ENCODE measurements at places on chromosomes 5 and 9. TPM values are rescaled to one million over a fixed set of nuclear protein-coding genes. Genes with fewer than 3 reads are reported as not detected.
A peak's percentile ranks its signal among the peaks of the same experiment; 100 is the strongest.

DNA sequence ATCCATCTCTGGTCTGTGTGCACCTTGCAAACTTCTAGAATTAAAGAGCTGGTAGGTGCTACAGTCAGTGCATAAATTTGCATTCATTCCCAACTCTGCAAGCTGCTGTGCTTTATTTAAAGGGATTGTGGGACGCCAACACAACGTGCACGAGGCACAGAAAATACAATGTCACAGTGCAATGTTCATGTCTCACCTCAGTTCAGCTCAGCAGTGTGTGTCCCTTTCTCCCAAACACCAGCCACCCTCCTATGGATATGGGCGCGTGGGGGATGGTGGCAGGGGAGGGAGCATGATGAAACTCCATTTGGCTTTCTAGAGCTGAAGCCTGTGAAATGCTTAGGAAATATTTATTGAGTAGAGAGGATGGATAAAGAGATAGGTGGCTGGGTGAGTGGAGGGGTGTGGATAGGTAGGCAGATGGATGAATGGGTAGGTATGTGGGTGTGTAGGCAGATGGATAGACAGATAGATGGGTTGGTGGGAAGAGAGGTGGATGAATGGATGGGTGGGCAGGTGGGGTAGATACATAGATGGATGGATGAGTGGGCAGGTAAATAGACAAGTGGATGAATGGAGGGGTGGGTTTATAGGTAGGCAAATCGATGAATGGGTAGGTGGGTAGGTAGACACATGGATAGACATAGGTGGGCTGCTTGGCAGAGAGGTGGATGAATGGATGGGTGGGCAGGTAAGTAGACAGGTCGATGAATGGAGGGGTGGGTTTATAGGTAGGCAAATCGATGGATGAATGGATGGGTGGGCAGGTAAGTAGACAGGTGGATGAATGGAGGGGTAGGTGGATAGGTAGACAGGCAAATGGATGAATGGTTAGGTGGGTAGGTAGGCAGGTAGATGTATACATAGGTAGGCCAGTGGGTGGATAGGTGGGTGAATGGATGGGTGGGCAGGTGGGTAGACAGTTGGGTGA is 92.7 kb upstream of the FCN2 start:
- no peaks in the 10 kb centered on the region for H3K27me3 ChIP-seq
- no peak overlapping the region for H3K4me3 ChIP-seq
- no peaks in the 10 kb centered on the region for H3K36me3 ChIP-seq
- no peak overlapping the region for H3K27ac ChIP-seq
- DNase-seq: no peak

Gene PDLIM4
- 14.3 TPM for total RNA-seq

GRCh38 chr9:104073770-104074133 is 20.4 kb upstream of the SMC2 start:
- DNase-seq: no peak
- no peaks in the 10 kb centered on the region for H3K27me3 ChIP-seq
- H3K27ac ChIP-seq: no peak overlapping the region
- H3K4me3 ChIP-seq: no peak overlapping the region
- no peaks in the 10 kb centered on the region for H3K4me1 ChIP-seq

Gene CDX1
- total RNA-seq: 299 TPM

Gene ATG12
- total RNA-seq: 38.9 TPM

- no peaks in the 10 kb centered on the region for H3K27me3 ChIP-seq
- no peaks in the 10 kb centered on the region for H3K36me3 ChIP-seq
- H3K4me3 ChIP-seq: no peak overlapping the region
Measured at GRCh38 chr9:37922363-37923117, 18.6 kb upstream of the SLC25A51 start.

DNA sequence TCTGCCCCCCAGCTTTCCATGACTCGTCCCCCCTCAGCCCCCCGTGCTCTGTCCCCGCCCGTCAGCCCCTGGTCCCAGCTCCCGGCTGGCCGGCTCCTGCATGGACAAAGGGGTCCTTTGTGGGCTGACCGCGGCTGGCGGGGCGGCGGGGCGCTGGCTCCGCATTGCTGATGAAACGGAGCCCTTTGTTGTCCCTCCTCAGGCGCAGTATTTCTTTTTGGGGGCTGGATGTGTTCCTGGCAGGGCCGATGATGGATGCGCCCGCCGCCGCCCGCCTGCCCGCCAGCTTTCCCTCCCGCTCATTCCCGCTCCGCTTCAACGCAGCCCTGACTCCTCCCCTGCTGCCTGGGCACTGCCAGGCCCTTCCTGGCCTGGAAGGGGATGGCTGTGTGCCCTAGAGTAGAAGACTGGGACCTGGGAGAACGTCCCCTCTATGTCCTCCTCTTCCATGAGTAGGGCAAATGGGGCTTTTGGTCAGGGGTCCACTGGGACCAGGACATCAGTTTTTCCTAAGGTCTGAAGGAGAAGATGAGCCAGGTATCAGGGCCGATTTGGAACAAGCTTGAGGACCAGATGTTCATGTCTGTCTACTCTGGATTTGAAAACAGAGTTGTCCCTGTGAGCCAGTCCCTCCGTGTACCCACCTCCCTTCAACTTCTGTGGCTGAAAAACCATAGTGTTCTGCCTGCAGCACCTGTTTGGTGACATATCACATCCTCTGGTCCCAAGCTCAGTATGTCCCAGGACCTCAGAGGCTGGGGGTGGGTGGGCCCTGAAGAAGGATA is 29.0 kb downstream of the CXXC5 start:
- no peak overlapping the region for H3K27ac ChIP-seq
- H3K27me3 ChIP-seq: no peaks in the 10 kb centered on the region
- H3K4me3 ChIP-seq: no peak overlapping the region
- no peaks in the 10 kb centered on the region for H3K36me3 ChIP-seq
- no peak for DNase-seq

Gene C1QTNF3
- total RNA-seq: 4.6 TPM

- H3K27ac ChIP-seq: no peak overlapping the region
- H3K4me3 ChIP-seq: no peak overlapping the region
- no peaks in the 10 kb centered on the region for H3K4me1 ChIP-seq
- no peaks in the 10 kb centered on the region for H3K27me3 ChIP-seq
- H3K36me3 ChIP-seq: no peaks in the 10 kb centered on the region
Measured at GRCh38 chr5:134127988-134128647, 13.6 kb downstream of the TCF7 start.

Gene TMEM215
- total RNA-seq: not detected

DNA sequence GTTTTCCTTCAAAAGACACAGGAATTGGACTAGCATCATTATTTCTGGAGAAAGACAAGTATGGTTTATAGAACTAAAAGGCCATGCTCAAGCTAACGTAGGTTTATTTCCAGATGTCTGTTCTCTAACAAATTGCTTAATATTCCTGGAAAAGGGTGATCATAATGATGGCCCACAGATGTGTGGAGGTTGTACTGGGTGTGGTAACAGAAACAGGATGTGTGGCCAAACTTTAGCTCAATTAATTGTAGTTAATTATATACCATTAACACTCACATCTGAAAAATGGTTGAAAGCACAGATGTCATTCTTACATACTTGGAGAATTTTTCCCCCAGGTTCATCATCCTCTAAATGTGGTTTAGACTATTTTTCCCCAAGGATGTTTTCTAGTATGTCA is 292.7 kb upstream of the RASA1 start:
- DNase-seq: no peak
- H3K4me1 ChIP-seq: no peaks in the 10 kb centered on the region
- H3K27me3 ChIP-seq: no peaks in the 10 kb centered on the region

Gene TYRP1
- total RNA-seq: 1.4 TPM

GRCh38 chr5:16866795-16867576 is 69.1 kb downstream of the MYO10 start:
- no peak for DNase-seq
- H3K36me3 ChIP-seq: no peaks in the 10 kb centered on the region
- peaks cover 4% of the 10 kb centered on the region for H3K4me1 ChIP-seq
- H3K27me3 ChIP-seq: no peaks in the 10 kb centered on the region
- peak overlapping the region; percentile 36 for H3K27ac ChIP-seq

Gene PCDHGC3
- total RNA-seq: 13.1 TPM

- no peaks in the 10 kb centered on the region for H3K27me3 ChIP-seq
- no peak for DNase-seq
- H3K4me1 ChIP-seq: no peaks in the 10 kb centered on the region
- no peak overlapping the region for H3K27ac ChIP-seq
- H3K4me3 ChIP-seq: no peak overlapping the region
Measured at GRCh38 chr5:61587125-61587524, 255.1 kb downstream of the ZSWIM6 start.

GRCh38 chr5:57215629-57216195 is 41.9 kb downstream of the GPBP1 start:
- no peaks in the 10 kb centered on the region for H3K27me3 ChIP-seq
- H3K4me1 ChIP-seq: no peaks in the 10 kb centered on the region
- H3K4me3 ChIP-seq: no peak overlapping the region
- no peak overlapping the region for H3K27ac ChIP-seq
- H3K36me3 ChIP-seq: no peaks in the 10 kb centered on the region

DNA sequence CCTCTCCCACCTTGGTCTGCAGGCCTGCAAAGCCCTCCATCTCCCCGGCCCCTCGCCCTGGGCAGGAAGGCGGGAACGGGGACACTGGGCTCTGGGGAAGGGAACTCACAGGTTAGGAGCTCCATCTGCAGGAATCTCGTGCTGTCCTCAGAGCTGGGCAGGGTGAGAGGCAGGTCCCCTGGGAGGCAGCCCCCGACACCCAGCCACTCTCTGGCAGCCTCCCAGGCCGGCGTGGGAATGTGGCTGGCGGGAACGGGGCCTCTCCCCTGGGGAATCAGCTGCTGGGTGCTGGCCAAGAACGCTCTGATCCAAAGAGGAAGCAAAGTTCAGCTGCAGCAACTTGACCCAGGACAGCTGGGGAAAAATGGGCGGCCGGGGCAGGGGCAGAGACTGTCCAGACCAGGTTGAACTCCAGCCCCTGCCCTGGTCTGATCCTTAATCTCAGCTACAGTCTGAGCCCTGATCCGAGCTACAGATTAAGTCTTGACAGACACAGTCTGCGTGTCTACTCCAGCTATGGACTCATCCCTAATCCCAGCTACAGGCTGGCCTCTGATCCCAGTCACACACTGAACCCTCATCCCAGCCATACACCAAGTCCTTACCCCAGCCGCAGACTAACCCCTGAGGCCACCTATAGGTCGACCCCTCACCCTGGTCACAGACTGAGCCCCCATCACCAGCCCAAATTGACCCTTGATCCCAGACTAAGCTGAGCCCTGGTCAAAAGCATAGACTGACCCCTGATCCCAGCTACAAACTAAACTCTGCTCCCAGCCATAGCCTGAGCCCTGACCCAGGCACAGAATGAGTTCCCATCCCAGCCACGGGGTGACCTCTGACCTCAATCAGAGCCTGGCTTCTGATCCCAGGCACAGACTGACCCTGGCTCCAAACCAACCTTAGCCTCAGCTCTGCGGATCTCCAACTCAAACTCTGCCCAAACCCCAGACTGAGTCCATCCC is 37.3 kb upstream of the EGFL7 start:
- DNase-seq: peak; percentile 95
- H3K4me1 ChIP-seq: peaks cover 38% of the 10 kb centered on the region

Measured in colonic mucosa (tissue), 4 donors.